Aorta (tissue), 5 donors: ENCODE measurements at places on chromosomes 5 and 9. TPM values are rescaled to one million over a fixed set of nuclear protein-coding genes. Genes with fewer than 3 reads are reported as not detected.
A peak's percentile ranks its signal among the peaks of the same experiment; 100 is the strongest.

Gene NEUROG1
- total RNA-seq: not detected

Gene PCDHA8
- 0.16 TPM for total RNA-seq

Gene APC
- total RNA-seq: 51.6 TPM

Gene CCDC152
- total RNA-seq: 0.78 TPM

Gene GFI1B
- not detected for total RNA-seq

Gene SPOCK1
- 67.8 TPM for total RNA-seq

Gene OGN
- total RNA-seq: 175 TPM

Gene POU5F2
- 5.1 TPM for total RNA-seq

DNA sequence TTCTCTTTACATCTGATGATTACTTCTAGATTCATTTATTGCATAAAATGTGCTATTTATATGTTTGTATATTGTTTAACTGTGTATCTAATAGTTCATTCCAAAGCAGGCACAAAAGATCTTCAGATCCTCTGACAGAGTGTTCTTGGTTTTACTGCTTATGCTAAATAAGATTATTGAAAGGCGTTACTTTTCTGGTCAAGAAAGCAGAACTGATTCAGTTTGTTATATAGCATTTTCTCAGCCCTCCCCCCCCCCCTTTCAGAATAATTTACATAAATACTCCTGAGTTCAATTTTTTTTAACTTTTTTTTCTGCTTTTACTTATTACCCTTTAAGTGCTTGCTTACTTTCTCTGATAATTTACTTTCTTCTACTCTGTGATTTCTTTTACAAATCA, 15.4 kb downstream of the CDC42SE2 start:
- H3K4me1 ChIP-seq: no peaks in the 10 kb centered on the region
- H3K27me3 ChIP-seq: no peaks in the 10 kb centered on the region
- DNase-seq: no peak
- H3K4me3 ChIP-seq: no peak overlapping the region
- no peaks in the 10 kb centered on the region for H3K36me3 ChIP-seq

GRCh38 chr9:84337252-84337651, 3.3 kb downstream of the SLC28A3 start:
- DNase-seq: no peak
- H3K27me3 ChIP-seq: no peaks in the 10 kb centered on the region
- no peak overlapping the region for H3K4me3 ChIP-seq
- no peaks in the 10 kb centered on the region for H3K4me1 ChIP-seq
- no peak overlapping the region for H3K27ac ChIP-seq
- no peaks in the 10 kb centered on the region for H3K36me3 ChIP-seq

DNA sequence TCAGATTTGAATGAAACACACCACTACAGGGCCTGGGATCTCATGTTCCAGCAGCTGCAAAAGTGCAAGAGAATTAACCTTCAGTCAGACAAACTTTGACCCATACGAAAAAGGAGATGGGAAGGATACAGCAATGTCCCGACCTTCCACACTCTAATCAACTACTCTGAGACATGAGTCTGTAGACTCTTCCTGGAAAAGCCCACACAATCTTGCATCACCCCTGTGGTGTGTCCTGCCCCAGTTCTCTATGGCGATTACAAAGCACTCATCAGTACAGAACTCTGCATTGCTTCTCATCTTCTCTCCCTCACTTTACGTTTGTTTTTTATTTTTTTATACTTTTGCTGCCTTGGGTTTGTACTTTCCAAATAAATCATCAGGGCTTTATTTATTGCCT, 241.0 kb upstream of the KIF2A start:
- no peak for DNase-seq
- H3K27me3 ChIP-seq: no peaks in the 10 kb centered on the region
- no peak overlapping the region for H3K4me3 ChIP-seq
- H3K36me3 ChIP-seq: no peaks in the 10 kb centered on the region
- no peak overlapping the region for H3K27ac ChIP-seq

GRCh38 chr5:8238080-8238479, 369.1 kb downstream of the MTRR start:
- no peaks in the 10 kb centered on the region for H3K36me3 ChIP-seq
- H3K27me3 ChIP-seq: no peaks in the 10 kb centered on the region
- no peaks in the 10 kb centered on the region for H3K4me1 ChIP-seq

DNA sequence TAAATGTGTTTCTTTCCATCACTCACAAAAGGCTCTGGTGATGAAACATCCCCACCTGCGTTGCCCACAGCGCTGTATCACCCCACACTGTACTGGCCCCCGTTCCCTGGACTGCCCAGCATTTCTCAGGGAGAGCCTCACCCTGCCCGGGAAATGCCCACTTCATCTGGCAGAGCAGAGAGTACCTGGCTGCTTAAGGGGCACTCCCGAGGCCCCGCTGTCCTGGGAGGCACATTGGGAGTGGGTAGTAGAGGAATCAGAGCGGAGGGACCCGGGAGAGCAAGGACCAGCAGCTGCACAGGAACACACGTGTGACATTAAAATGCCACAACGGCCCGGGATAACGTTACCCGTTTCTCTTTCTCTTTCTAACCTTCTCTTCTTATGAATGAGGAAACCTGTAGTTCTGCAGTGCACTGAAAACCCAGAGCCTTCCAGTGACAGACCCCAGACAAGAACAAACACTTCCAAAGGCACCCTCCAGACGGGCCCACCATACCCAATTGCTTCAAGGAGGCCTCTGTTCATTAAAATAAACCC, 110.0 kb downstream of the ROR2 start:
- H3K4me3 ChIP-seq: no peak overlapping the region
- peak; percentile 46 for DNase-seq
- no peaks in the 10 kb centered on the region for H3K4me1 ChIP-seq
- H3K27ac ChIP-seq: no peak overlapping the region
- H3K36me3 ChIP-seq: no peaks in the 10 kb centered on the region

GRCh38 chr9:22119522-22120158, 110.5 kb upstream of the CDKN2B start:
- H3K4me3 ChIP-seq: no peak overlapping the region
- H3K27ac ChIP-seq: no peak overlapping the region
- no peaks in the 10 kb centered on the region for H3K27me3 ChIP-seq

GRCh38 chr5:81212211-81212751, 20.8 kb upstream of the CKMT2 start:
- H3K4me3 ChIP-seq: no peak overlapping the region
- DNase-seq: no peak
- no peaks in the 10 kb centered on the region for H3K36me3 ChIP-seq

GRCh38 chr9:104206766-104207165, 112.7 kb downstream of the SMC2 start:
- H3K4me1 ChIP-seq: no peaks in the 10 kb centered on the region
- no peak overlapping the region for H3K4me3 ChIP-seq
- DNase-seq: no peak
- no peak overlapping the region for H3K27ac ChIP-seq
- no peaks in the 10 kb centered on the region for H3K27me3 ChIP-seq

DNA sequence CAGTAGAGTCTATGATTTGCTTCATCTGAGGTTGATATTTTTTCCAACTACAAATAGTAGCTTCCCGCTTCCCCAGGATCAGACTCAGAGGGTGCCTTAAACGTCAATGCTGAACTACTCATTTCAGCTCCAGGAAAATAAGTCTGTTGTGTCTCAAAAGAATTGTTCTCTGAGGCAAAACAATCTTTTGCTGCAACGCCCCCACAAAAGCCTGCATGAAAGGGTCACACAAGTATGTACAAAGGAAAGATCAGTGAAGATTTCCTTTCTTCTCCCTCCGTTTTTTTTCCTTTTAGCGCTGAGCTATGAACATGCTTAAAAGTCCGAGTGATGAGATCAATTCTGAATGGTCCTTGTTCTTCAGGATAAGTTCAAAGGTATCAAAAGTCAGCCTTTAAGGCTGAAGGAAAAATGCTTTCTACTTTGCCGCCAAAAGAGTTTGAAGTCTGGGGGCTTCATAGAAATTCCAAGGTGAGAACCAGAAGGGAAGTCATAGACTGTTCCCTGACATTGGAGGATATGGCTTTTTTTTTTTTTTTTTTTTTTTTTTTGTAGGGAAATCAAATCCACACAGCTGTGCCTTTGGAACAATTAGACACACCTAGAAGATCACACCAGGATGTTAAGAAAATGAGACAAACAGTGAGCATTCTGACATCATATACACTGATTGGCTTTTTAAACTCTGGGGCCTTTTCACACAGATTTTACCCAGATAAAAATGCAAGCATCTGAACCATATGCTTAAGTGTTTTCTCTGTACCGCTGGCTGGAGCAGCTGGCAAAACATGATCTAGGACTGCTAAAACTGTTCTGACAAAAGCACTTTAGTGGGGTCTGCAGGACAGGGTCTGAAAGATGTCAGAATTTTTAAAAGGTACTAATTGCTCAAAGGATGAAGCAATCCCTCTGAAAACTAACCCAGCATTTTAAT, 329.3 kb downstream of the ENC1 start:
- no peak for DNase-seq
- no peak overlapping the region for H3K4me3 ChIP-seq
- no peaks in the 10 kb centered on the region for H3K4me1 ChIP-seq

GRCh38 chr5:148992265-148992664, 70.6 kb downstream of the SH3TC2 start:
- H3K36me3 ChIP-seq: no peaks in the 10 kb centered on the region
- no peak overlapping the region for H3K4me3 ChIP-seq
- H3K27me3 ChIP-seq: no peaks in the 10 kb centered on the region
- no peak overlapping the region for H3K27ac ChIP-seq
- H3K4me1 ChIP-seq: no peaks in the 10 kb centered on the region
- no peak for DNase-seq

DNA sequence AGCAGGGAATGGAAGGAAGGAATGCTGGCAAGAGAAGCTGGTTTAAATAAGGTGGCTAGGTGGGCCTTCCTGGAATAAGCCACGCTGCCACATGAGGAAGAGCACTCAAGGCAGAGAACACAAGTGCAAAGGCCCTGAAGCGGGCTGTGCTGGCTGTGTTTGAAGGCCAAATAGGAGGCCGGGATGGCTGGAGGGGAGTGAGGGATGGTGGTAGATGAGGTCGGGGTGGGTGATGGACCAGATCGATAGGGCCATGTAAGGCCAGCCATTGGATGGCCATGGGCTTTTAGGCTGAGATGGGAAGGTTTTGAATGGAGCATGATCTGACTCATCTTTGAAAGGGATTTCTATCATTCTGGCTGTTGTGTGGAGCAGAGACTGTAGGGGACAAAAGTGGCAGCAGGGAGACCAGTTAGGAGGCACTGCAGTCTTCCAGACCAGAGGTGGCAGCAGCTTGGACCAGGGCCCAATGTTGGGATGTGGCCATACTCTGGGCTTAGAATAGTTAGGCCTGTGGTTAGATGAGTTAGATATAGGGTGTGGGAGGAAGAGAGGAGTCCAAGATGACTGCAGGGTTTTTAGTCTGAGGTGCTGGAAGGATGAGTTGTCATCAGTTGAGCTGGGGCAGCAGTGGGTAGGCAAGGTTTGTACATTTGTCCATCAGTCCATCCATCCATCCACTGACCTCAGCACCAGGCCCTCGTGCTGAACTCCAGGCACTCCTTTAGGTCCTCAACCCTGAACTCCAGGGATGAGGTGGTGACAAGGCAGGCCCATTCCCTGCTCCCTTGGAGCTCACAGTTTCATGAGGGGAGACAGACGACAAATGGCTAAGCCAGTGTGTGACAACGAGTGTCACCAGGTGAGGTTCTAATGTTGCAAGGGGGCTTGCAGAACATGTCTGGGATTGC, 30.3 kb downstream of the NDST1 start:
- no peak for DNase-seq
- H3K36me3 ChIP-seq: peaks cover 15% of the 10 kb centered on the region

- no peak overlapping the region for H3K4me3 ChIP-seq
- no peaks in the 10 kb centered on the region for H3K4me1 ChIP-seq
- no peak for DNase-seq
- no peak overlapping the region for H3K27ac ChIP-seq
These were observed 108.5 kb downstream of the DOCK2 start for GRCh38 chr5:169745441-169746146.

- H3K4me3 ChIP-seq: no peak overlapping the region
- no peaks in the 10 kb centered on the region for H3K27me3 ChIP-seq
- no peak for DNase-seq
- H3K4me1 ChIP-seq: no peaks in the 10 kb centered on the region
These were observed 1.7 kb downstream of the SIL1 start for GRCh38 chr5:139196296-139196956.

DNA sequence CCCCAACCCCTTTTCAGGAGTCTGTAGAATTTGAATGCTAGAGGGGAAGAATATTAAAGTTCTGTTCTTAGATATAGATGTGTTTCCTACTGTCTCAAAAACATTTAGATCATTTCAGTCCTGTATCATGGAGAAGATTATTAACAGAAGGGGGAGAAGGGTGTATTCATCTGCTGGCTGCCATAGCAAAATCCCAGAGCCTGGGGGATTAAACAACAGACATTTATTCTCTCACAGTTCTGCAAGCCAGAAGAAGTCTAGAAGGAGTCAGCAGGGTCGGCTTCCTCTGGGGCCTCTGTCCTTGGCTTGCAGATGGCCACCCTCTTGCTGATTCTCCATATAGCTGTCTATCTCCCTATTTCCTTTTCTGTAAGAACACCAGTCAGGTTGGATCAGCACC, 150.1 kb upstream of the OTULINL start:
- no peak overlapping the region for H3K4me3 ChIP-seq
- H3K27ac ChIP-seq: no peak overlapping the region
- DNase-seq: no peak
- no peaks in the 10 kb centered on the region for H3K27me3 ChIP-seq
- H3K4me1 ChIP-seq: no peaks in the 10 kb centered on the region

DNA sequence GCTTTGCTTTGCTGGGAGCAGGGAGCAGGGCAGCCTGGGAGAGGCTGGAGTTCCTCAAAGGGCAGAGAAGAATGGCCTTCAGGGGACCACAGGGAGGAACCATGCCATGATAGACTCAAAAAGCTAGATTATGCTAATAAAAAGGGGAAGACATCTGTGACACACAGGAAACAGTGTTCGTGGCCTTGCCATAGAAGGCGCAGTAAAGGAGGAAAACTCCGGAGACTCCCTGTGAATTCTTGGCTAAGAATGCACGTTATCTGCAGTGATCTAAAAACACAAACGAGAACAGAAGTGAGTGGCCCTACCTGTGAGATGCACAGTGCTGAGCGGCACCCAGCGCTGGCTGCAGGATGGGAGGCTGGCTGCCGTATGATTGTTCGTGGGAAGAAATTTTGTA, 15.9 kb upstream of the LTC4S start:
- DNase-seq: no peak
- H3K4me1 ChIP-seq: no peaks in the 10 kb centered on the region
- H3K36me3 ChIP-seq: peaks cover 7% of the 10 kb centered on the region
- no peaks in the 10 kb centered on the region for H3K27me3 ChIP-seq

DNA sequence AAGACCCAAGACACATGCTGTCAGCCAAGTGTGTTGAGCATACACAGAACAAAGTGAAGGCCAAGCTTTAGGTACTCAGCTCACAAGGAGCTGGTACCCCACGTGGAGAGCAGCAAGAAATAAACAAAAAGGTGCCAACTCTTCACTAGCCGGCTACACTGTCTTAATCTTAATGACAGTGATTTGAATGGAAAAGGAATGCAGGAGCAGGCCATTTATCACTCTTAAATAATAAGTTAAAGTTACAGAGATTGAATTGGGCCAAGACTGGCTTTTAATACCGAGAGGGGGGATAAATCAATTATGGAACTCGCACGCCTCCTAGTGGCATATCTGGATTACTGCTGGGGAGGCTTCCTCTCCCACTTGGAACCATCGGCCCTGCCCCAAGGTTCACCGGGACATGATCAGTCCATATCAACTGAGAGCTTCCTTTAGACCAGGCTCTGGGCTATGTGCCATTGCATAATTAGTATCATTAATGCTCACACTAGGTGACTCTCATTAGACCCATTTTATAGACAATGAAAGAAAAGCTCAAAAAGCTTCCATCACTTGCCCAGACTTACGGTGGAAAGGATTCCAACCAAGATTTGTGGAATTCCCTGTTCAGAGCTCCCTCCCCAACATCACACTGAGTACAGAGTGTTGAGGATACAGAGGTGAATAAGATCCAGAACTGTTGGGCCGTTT, 94.0 kb downstream of the ACTL7B start:
- H3K27me3 ChIP-seq: no peaks in the 10 kb centered on the region
- H3K4me3 ChIP-seq: no peak overlapping the region
- H3K36me3 ChIP-seq: no peaks in the 10 kb centered on the region
- peak; percentile 80 for DNase-seq

- H3K36me3 ChIP-seq: no peaks in the 10 kb centered on the region
- no peaks in the 10 kb centered on the region for H3K27me3 ChIP-seq
These were observed 108.0 kb downstream of the EHMT1 start for GRCh38 chr9:137726764-137727163.
